ENCODE measurements at places on chromosomes 16 and 17.

DNA sequence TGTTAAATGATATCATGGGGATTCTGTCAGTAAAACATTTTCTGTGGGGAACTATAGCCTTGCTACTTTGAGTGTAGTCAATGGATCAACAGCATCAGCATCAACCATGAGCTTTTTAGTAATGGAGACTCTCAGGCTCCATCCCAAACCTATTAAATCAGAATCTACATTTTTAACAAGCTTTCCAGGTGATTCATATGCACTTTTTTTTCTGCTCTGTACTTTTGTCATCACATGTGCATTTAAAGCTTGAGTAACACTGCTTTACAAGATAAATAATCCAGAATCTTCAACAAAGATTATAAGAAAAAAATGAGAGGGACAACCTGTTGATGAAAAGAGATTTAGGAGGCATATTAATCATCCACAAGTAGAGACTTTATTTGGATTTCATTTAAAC is 23.5 kb downstream of the NUP93 start:
- DNase-seq: no peak

- DNase-seq: no peak
These were observed 135.5 kb downstream of the MGAT5B start for GRCh38 chr17:77003699-77004098.

DNA sequence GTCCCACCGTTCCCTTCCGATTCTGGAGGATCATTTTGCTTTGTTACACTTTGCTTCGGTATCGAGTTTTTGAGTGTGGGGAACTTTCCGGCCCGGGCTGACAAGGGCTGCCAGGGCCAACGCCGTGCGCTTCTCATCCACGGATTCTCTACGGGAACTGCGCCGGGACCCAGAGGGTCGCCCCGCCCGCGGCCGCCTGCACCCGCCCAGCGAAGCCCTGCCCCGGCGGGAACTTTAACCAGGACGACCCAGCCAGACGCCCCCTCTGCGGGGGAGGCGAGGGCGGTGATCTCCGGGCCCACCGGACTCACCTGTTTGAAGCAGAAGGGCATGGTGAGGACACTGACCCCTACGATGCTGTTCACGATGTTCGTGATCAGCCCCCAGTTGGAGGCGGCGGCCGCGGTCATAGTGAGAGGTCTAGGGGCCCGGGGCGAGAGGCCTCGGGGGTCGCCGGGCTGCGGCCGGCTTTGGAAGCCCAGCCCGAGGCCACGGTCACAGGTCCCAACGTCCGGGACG is 536 bp downstream of the SLC38A10 start:
- no peak for DNase-seq

- DNase-seq: no peak
These were observed 3.1 kb downstream of the PPP1R1B start for GRCh38 chr17:39629898-39630297.

GRCh38 chr17:28926786-28927185 is 23.9 kb upstream of the DHRS13 start:
- DNase-seq: no peak

GRCh38 chr16:67428146-67428731 is 2.7 kb upstream of the HSD11B2 start:
- no peak for DNase-seq

DNA sequence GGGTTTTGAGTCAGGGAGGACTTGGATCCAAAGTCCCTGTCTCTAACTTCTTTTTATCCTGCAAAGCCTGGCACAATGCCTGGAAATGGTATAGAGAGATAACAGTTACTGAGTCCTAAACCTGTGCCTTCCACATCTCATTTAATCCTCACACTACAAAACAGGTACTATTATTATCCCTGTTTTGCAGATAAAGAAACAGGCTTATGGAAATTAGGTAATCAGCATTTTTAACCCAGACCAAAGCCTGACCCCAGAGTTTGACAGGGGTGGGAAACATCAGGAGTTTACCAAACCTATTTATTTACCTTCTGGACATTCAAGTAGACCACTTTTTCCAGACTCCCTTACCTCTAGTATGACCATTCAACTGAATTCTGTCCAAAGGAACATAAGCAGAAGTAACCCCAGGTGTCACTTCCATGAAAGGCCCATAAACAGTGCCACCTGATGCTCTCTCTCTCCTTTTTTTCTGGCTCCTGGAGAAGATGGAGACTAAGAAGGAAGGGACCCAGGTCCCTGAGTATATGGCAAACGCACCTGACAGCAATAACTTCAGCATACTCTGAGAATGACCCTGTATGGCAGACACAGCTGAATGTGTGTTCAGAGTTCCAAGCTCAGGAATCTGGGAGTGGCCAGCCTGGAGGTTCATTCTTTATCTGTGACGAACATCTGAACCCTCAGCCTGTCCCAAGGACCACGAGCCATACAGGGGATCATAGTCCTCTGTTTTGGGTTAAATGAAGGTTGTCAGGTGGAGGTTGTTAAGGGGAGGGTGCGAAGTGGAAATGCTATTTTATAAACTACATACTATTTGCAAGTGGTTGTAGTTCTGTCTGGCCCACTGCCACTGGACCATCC is 62.7 kb downstream of the HLF start:
- DNase-seq: no peak

DNA sequence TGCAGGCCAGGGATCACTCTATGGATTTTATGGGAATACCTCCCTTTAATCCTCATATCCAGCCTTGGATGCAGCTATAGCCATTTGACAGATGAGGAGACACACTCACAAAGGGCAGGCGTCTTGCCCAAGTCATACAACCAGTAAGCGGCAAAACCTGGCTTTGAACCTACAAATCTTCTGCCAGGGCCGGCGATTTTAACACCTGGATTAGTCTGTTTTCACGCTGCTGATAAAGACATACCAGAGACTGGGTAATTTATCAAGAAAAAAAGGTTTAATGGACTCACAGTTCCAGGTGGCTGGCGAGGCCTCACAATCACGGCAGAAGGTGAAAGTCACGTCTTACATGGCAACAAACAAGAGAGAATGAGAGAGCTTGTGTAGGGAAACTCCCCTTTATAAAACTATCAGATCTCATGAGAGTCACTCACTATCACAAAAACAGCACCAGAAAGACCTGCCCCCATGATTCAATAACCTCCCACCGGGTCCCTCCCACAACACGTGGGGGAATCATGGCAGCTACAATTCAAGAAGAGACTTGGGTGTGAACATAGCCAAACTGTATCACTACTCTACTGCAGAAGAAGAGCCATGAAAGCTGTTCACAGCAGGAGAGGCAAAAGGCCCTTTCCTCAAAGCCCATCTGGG is 67.5 kb downstream of the XYLT1 start:
- no peak for DNase-seq

DNA sequence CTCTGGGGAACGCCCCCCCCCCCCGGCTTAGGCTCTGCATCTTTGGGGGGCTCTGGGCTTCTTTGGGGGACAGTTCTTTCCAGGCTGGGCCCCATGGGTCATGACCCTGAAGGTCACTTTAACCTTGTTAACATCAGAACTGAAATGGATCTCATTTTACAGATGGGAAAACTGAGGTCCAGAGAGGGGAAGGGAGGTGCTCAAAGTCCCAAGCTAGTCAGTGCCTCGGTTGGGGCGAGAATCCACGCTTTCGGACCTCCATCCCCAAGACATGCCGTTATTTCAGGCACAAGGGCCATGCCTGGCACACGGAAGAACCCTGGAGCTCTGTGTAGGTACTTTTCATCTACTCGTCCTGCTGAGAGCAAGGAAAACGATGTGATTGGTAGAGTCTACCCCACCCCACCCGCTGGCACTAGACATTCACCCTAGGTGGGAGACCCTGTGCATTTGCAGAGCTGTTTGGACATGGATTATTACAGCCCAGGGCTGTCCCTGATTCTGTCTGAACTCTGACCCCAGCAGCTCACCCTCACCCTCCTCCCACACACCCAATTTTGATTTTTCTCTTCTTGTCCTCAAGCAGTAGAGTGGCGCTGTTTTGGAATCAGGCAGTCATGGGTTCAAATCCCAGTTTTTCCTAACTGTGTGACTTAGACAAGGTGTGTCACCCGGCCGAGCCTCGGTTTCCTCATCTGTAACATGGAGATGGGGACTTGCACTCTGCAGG is 155.1 kb upstream of the CDC42EP4 start:
- DNase-seq: no peak

DNA sequence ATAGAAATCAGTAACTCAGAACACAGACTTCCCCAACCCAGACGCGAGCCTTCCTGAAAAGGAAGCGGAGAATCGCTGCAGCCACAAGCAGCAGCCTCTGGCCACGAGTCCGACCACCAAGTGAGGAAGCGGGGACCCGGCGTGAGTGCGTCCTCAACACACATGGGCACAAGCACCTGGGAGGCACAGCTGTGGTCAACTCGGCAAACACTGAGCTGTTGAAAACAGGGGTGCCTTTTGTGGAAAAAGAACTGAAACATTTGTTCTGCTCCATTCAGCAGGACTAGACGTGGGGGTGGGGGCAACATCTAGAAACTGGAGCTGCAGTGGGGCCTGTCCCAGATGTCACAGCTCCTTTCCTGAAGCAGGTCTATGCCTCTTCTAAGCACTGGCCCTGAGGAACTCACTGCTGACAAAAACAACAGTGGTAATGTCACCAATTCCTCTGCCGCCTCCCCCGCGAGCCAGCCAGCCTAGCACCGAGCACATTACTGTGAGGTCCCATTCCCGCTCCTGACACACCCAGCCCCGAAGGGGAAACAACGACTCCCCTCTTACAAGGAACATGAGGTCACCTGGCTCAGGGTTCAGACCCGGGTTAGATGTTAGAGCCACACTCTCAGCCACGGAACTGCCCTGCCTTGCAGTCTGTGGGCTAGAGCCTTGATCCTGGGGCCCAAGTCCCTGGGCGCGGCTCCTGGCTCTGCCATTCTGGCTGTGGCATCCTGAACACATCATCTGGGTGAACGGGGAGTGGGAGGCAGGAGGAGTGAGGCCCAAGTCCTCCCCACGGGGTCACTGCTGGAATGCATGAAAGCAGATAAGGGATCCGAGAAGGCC is 29.0 kb downstream of the KDM8 start:
- no peak for DNase-seq

DNA sequence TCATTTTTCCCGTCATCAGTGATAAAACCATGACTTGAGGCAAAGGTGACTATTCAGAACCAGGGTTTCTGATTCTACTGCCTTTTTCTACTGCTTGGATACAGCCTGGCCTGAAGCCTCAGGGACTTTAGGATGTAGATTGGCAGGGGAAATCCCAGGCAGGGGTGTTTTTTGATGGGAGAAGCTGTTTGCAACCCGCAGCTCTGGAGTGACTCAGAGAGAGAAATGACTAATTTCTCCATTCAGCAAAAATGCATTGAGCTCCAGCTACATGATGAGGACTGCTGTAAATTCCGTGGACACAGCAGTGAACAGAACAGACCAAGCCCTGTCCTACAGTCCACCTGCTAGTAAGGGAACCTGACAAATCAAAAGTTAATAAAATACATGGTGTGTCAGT is 560.6 kb downstream of the CDH13 start:
- no peak for DNase-seq

GRCh38 chr17:78986048-78986648 is 6.4 kb upstream of the LGALS3BP start:
- no peak for DNase-seq

DNA sequence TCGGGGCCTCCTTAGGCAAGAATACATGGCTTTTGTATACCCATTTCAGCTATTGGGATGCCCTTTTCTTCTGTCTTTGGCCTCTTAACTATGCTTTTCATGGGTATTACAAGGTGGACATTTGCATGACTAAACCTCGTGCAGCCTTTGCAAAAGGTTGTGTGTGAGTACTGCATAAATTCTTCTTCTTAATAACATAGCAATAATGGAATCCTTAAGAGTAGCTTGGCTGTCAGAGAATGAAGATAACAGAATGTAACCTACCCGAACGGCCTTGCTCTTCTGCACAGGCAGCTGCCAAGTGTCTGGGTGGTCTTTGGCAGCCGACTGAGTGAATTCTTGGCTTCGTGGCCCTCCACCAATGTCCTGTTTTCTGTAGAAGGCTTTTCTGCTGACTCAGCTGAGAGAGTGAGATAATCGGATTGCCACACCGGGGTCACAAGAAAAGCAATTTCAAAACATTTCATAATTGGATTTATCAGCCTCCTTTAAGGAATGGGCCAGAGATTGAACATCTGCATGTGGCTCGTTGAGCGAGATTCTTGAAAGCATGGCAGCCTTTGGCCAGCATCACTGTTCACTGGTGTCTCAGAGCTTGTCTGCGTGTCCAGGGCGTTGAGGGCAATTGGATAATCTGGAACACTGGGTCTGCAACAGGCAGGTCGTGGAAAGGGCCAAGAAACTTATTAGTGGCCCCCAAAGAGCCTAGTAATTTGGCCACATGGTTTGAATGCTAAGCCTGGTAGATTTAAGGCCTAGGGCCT is 13.4 kb downstream of the IRF8 start:
- no peak for DNase-seq

GRCh38 chr17:72945473-72945872 is 147.0 kb downstream of the SLC39A11 start:
- no peak for DNase-seq

GRCh38 chr16:13376174-13376573 is 474.8 kb downstream of the SHISA9 start:
- no peak for DNase-seq

DNA sequence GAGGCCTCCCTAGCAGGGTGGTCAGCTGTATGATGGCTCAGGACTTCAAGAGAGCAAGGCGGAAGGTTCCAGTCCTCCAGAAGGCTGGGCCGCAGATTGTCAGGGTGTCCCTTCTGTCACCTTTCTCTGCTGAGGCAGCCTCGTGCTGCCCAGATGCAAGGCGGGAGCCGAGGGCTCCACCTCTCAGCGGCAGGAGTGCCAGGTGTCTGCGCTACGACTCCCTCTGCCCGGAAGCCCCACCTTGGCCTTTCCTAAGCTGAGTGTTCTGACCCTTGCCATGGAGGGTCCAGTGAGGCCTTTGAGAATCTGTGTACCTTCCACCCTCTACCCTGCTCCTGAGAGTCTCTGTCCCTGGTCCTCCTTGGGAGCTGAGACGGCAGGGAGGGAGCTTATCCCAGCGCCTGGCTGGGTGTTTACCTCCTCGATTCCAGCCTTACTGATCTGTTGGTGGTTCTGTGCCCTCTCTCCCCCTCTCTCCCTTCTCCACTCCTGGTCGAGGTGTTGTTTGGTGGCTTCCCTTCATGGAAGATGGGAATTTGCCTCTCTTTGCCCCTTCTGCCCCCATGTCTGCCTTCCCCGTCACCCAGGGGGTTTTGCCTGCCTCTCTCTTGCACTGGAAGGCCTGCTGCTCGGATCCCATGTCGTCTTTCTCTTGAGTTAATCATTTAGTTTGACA is 2.2 kb upstream of the ZNF750 start:
- DNase-seq: no peak

- DNase-seq: no peak
These were observed 17.7 kb upstream of the RMI2 start for GRCh38 chr16:11327277-11328171.

DNA sequence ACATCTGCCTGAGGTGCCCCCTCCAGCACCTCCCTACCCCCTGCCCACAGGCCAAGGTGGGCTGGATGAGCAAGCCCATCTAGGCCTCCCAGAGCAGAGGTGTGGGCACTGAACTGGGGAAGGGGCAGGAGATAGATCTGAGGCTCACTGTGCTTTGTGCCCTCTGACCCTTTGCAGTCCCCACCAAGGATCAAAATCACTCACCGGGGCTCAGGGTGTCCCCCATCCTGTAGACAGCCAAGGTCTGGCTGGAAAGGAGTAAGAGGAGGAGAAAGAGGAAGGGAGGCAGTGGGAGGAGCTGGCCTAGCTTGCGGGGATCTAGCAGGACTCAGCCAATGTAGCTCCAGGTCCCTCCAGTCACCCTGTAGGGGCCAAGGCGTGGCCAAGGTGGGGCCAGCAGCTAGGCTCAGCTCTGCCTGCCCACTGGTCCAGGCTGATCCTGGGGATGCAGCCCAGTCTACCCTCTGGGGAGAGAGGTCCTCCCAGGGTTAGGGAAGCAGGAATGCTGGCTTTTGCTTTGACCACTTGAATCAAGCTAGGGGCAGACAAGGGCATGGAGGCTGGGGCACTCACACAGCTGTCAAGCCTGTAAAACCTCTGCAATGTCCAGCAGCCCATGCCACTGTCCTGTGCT is 1.8 kb downstream of the SLC12A4 start:
- no peak for DNase-seq
